ENCODE measurements at places on chromosomes 16 and 17.

DNA sequence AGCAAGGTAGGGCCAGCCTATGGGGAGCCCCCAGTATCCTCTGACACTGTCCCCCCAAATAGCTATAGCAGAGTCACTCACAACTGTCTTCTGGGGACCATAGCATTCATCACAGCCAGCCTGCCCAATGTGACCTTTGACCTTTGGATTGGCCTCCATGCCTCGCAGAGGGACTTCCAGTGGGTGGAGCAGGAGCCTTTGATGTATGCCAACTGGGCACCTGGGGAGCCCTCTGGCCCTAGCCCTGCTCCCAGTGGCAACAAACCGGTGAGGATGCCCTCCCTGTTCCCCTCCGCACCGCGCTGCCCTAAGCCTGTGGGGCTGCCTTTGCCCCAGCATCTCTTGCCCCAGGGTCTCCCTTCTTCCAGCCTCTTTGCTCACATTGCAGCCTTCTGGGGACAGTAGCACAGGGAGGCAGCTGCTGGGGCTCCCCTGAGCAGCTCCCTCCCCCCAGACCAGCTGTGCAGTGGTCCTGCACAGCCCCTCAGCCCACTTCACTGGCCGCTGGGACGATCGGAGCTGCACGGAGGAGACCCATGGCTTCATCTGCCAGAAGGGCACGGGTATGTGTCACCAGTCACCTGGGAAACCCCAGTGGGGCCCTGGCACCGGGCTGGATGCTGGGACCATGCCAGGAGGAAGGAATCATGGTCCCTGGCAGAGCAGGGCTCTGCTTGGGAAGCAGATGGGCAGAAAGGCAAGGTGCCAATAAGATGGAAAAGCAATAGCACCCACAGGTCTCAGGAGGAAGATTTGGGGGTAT, 61.1 kb downstream of the MRC2 start:
- DNase-seq, result no peak

DNA sequence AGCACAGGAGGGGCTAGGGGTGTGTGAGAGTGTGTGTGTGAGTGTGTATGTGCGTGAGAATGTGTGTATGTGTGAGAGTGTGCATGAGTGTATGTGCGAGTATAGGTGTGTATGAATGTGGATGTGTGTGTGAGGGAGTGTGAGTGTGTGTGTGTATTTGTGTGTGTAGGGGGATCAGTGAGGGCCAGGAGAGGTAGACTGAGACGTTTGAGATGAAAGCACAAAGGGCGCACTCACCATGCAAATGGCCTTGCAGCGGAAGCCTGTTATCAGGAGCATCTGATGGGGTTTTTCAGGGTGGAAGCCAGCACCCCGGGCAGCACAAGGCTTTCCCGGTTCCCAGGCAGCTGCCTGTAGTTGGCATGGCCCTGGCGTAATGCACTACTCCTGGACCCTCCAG, 14.9 kb downstream of the WNT9B start:
- no peak for DNase-seq

DNA sequence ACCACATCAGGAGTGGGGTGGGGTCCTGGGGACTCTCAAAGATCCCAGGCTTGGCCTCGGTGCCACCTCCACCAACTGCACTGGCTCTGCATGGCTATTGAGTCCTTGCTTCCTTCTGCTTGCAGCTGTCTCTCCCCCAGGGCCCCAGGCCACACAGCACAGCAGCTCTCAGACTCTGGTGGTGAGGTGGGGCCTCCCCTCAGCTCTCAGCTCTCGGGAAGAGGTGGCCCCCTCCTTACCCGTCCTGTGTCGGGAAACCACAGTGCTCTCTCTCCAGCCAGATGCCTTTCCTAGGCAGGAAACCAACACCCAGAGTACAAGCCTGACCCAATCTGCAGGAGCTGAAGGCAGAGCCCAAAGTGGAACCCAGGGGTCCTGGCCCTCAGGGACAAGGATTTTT, 18.5 kb downstream of the SRCIN1 start:
- no peak for DNase-seq

DNA sequence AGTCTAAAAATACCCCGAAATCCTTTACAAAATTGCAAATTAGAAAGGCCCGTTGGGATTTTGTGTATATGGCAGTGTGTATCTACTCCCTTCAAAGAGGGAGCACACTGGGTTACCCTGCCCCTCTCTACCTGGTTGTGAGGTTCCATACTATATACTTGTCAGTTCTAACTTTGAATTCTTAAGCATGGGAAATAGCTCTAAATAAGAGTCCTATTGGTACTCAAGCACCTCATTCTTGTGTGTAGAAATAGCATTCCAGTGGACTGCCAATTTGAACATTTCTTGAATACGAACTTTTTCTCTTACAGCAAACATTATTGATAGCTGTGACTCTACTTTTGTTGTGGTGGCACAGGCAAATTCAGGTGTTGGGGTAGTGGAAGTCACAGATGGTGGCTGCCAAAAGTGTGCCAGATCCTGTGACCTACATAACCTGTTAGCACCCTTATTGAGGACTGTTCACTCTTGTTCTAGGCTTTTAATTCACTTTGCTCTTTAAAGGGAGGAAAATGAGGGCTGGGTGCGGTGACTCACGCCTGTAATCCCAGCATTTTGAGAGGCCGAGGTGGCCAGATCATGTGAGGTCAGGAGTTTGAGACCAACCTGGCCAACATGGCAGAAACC, 16.1 kb downstream of the ESRP2 start:
- DNase-seq, result no peak

DNA sequence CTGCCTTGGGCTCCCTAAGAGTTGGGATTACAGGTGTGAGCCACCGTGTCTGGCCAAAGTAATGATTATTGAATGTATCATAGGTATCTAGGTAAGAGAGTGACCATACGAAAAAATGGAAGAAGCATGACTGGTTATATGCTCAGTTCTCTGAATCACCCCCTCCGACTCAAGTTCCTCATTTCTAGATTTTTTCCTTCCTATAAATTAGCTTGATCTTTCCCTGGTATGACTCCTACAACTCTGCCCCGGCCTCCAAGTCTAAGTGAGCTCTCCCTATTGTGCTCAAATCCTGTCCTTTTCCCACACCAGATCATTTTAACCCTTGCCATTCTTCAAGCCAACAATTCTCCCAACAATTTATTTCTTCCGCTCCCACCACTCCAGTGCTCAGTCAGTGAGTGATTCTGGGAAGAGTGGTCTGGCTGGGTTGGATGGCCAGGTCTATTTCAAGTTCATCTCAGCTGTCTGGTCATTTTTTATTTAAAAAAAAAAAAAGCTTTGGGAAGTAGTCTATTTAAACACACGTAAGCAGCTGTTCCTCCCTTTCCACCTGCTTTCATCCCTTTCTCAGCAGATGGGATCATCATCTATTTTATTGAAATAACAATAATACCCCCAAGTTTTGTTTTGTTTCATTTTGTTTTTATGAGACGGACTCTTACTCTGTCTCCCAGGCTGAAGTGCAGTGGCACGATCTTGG, 120.2 kb upstream of the HS3ST2 start:
- no peak for DNase-seq

DNA sequence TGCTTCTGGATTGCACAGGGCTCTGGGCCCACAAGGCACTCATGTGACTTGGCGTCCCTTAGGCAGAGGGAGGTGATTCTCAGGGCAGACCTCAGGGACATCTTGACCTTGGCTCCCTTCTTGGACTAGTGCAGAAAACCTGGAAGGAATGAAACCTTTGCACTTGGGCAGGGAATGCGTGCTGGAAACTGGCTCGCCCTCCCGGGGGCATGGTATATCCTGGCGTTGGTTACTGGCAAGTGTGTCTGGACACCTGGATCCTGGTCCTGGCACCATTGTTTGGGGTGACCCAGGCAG, 63.5 kb upstream of the LGALS9 start:
- DNase-seq, result no peak

DNA sequence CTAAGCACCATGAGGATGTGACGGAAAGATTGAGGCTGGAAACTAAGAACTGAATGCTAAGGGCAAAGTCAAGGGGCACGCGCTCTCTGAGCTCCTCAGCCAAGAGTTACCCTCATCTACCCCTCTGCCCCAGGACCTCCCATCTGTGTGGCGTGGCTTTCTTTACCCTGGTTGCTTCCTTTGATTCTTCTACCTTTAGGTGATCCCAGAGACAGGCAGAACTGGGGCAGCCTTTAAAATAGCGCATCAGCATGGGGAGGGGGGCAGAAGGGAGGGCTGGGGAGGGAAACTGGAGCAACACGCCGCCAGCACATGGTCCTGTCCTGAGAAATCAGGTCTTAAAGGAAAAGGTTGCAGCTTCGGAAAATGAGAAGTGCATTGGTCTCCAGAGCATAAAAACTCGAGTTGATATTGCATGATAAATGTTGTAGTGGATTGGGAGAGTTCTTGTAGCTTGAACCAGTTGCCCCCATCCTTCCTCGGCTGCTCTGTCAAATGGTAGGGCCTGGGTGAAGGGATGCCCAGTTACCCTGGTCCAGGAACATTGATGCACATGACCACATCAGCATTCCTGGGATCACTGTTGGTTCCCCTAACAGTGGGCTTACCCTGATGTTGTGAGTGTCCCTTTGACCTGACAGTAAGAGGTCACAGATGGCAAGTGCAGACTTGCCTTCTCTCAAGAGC, 29.7 kb downstream of the LDHD start:
- DNase-seq, result no peak

DNA sequence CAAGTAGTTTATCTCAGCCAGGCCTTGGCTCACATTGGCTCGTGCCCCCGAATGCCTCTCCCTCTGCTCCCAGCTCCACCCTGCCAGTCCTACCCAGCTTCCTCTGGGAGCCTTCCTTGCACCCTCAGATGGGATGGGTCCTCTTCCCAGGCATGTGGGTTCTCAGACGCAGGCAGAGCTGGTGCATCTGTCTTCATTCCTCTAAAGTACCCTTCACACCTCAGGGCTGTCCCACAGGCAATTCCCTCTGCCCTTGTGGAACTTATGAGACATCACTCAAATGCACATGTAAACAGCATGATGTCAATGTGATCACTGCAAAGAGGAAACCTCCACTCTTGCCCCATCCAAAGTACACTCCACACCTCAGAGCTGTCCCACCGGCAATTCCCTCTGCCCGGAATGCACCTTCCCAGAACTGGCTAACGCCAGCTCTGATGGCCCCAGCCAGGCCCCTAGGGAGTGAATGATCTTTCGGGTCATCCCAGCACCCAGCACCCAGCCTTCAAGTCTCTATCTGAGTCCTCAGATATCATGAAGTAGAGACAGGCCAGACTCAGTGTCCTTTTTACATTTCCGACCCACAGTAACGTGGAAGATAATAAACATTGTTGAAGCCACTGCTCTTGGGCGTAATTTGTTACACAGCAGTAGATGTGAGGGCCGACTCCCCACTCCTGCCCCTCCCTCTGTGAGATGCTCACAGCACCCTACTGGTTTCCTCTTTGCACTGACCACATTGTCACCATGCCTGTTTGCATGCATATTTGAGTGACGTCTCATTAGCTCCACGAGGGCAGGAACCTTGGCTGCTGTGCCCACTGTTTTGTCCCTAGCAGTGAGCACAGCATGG, 85.4 kb downstream of the N4BP1 start:
- DNase-seq, result no peak

GRCh38 chr17:57294629-57295501, 38.5 kb downstream of the MSI2 start:
- no peak for DNase-seq

- DNase-seq, result no peak
Measured at GRCh38 chr17:64084086-64084939, 45.6 kb downstream of the ERN1 start.

GRCh38 chr17:11991461-11991860, 5.8 kb downstream of the ZNF18 start:
- no peak for DNase-seq

DNA sequence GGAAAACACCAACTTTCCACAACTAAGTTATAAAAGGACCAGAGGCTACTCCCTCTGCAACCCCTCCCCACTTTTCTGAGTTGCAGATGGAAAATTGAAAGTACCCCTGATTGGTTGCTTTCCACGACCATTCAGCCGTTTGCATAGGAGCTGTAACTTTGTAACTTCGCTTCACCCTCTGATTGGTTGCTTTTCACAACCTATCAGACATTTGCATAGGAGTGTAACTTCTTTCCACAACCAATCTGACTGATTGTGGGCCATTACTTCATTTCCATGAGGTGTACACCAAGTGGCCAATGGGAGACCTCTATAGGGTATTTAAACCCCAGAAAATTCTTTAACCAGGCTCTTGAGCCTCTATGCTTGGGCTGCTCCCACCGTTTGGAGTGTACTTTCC, 644.1 kb downstream of the WWOX start:
- DNase-seq, result no peak

- DNase-seq, result no peak
Measured at GRCh38 chr17:75826561-75827307, 17.5 kb downstream of the UNC13D start.

GRCh38 chr16:66862023-66862520, 17.9 kb downstream of the CA7 start:
- DNase-seq, result no peak

DNA sequence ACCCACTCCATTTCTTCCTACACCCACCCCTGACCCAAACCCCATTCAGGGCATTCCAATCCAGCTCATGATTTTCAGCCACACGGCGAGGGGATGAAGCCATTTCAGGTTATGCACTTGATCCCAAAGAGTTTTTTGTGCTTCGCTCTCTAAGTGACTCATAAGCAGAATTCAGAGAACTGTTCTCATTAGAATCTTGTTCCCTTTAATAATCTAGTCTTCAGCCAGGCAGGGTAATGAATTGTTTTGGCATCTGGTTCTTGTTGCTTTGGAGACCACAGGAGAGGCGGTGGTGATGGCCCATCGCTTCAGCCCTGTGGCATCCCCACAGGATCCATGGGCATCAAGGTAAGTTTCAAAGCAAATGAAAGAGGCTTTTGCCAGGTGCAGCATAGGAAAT, 4.8 kb upstream of the KRT31 start:
- DNase-seq, result no peak

GRCh38 chr16:72620853-72621252, 427.1 kb downstream of the ZFHX3 start:
- DNase-seq, result no peak

- peak; percentile 19 for DNase-seq
Measured at GRCh38 chr16:56424791-56425438, 430 bp downstream of the AMFR start.

DNA sequence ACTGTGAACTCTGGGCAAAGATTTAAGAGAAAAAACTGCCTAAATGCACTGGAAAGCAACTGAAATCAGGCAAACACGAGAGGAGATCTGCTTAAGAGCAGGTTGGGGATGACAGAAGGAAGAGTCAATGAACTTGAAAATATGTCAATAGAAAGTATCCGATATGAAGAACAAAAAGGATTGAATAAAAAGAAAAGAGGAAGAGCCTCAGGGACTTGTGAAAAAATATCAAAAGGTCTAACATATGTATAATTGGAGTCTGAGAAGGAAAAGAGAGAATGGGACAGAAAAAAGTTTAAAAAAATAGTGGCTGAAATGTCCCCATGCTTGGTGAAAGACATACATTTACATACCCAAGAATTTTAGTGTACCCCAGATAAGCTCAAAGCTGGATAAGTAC, 195.5 kb downstream of the COPRS start:
- DNase-seq, result no peak

DNA sequence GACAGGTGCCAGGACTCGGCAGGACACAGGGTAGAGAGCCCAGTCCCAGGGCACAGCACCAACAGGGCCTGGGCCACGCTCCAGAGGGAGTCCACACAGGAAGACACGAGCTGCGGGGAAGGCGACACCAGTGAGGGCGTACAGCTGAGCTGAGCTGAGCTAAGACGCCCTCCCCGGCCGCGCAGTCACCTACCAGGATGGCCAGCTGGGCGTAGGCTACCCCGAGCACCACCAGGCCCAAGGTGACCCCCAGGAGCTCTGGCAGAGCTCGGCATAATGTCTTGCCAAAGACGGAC, 42.6 kb downstream of the TSC2 start:
- DNase-seq, result no peak

Data from activated CD4-positive, CD25-positive, alpha-beta regulatory T cell (primary cell).